ENCODE measurements at places on chromosomes 2 and 18.
A peak's percentile ranks its signal among the peaks of the same experiment; 100 is the strongest.

- DNase-seq = no peak
Observed at GRCh38 chr2:67057901-67058703, 339.0 kb upstream of the ETAA1 start.

DNA sequence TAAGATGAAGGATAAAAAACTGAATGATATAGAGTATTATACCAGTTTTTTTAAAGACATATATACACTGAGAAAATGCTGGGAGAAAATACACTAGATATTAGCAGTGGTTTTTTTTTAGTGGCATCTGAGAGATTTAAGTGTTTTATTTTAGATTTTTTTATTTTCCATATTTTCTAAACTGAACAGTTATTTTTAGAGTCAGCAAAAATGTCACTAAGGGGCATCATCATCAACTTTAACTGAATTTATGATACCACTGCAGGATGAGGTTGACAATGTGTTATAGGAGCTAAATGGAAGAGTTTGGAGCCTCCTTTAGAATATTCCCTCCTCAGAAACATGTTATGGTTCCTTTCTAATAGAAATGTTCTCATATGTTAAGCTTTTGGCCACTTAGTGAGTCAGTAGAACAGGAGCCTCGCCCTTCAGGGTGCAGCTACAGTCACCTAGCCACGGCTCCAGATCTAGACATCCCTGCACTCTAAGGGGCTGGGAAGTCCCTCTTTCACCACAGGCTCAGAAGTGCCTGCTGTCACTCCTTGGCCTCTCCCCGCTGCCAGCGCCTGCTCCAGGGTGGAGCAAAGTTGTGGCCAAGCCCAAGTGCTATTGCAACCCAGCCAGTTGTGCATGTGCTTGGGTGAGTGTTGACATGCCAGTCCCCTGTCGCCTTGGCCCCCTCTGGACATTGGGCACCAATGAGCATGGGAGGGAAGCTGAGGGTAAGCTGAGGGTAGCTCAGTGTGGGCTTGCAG is 210.7 kb upstream of the RASGRP3 start:
- DNase-seq = no peak

DNA sequence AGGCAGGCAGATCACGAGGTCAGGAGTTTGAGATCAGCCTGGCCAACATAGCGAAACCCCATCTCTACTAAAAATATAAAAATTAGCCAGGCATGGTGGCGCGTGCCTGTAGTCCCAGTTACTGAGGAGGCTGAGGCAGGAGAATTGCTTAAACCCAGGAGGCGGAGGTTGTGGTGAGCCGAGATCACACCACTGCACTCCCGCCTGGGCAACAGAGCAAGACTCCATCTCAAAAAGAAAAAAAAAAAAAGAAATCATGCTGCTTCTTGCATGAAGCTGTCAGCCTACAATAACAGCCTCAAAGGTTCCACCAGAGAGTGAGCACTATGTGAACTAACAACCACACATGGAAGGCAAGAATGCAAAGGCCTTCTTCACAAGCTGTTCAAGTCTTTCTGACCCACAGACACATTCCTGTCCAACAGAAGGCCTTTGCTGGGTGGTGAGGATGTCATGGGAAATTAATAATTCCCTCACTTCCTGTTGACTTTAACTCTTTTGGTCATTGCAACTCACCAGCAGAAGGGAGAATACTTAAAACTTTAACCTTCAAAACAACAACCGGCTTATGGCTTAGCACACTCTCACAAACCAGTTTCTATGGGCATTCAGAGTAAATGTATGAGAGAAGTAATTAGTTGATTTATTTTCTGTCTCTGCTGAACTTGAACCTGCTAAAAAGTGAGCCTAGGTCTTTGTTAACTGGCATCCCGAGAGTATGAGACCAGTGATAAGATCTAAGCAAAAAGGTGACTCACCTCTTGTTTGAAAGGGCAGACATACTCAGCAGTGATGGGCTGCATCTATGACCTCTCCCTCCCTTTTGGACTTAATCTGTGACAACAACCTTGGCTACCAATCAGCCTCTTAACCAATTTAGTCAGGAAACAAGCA is 11.8 kb downstream of the PLEKHM3 start:
- DNase-seq = peak; percentile 20

- DNase-seq = no peak
Observed at GRCh38 chr2:96888072-96889011, 18.5 kb upstream of the SEMA4C start.

- no peak for DNase-seq
Observed at GRCh38 chr2:240957656-240958365, 40.6 kb upstream of the SNED1 start.

DNA sequence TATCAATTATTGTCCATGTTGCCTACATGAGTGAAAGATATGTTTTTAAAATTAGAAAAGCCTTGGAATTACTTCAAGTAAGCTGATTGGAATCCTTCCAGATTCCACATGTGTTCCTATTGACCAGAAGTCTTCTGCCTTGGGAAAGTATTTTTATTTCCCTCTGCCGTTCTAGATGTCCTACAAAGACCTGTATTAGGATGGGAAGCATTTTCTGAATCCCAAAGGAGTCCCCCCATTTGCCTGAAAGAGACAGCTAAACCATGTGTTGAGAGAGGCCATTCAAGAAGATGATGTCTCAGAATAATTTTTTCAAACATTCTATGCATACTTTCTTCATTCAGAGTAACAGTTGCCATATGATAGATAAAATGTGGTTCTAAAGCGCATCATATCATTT is 19.0 kb upstream of the MYO1B start:
- DNase-seq = no peak

- no peak for DNase-seq
Observed at GRCh38 chr2:175103191-175103590, 64.8 kb downstream of the ATF2 start.

GRCh38 chr2:88489181-88489580 is 36.7 kb upstream of the FOXI3 start:
- no peak for DNase-seq

DNA sequence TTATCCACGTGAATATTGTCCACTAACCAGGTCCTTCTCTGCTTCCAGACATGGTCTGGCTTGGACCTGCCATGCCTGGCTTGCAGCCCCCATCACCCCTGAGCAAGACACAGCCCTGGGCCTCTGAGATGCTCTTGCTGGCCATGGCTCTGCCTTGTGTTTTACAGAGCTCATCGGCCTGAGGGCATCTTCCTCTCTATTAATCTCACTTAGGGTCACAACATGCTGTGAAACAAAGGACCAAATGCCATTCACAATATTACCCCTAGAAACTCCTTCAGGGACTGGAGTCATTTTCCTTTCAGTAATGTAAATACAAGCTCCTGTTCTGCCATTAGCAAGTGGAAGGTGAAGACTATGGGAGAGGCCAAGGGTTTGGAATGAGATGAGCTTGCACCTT is 6.8 kb upstream of the TPO start:
- DNase-seq = no peak

DNA sequence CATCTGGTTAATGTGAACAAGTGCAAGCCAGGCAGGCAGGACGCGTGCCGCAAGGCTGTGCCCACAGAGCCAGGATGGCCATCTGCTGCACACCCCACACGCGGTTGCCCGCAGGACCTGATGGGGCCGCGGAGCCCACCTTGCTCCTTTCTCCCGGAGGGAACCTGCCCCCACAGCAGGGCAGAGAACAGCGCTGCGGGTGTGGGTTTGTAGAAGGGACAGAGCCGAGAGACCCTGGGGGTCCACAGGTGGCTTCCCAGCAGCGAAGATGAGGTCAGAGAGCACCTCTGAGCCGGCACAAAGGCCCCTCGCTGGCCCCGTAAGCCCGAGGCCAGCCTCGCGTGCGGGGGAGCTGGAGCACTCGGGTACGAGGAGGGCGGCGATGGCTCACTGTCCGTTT is 460.8 kb upstream of the SALL3 start:
- no peak for DNase-seq

- DNase-seq = no peak
Observed at GRCh38 chr2:26901326-26902183, 53.6 kb downstream of the DPYSL5 start.

- no peak for DNase-seq
Observed at GRCh38 chr18:35303610-35304009, 13.6 kb upstream of the ZSCAN30 start.

GRCh38 chr18:72762515-72763122 is 105.2 kb downstream of the NETO1 start:
- peak; percentile 54 for DNase-seq

GRCh38 chr2:178990533-178991241 is 59.2 kb downstream of the CCDC141 start:
- no peak for DNase-seq

GRCh38 chr18:7535436-7536205 is 31.5 kb upstream of the PTPRM start:
- DNase-seq = no peak

DNA sequence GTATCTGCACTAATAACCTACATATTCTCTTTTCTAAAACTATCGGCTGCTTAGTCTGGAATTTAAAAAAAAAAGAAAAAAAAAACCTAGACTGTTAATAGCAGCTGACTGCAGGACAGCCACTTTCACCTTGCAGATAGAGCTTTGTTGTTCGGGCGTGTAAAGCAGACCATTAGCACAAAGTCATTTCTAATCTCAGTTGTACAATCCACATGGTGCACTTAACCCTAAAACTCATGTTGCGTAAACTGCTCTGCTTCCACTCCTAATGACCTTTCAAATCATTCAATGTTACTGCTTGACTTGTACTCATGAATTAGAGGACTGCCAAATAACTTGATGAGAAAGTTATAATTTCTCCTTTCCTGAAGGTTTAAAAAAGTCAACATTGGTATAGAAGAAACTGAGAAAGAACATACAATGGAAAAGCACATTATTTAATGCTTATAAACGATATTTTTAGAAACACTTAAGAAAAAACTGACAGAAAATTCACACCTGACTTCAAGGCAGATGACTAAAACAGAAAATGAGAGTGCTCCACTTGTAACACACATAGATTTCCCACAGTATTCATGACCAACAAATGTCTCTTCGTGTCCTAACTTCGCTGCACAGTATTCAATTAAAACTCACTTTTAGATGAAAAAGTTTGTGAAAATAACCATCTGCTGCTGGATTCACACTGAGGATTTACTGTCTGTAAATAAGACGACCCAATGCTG is 2.6 kb downstream of the CDH2 start:
- DNase-seq = no peak

GRCh38 chr18:57426187-57426586 is 9.0 kb upstream of the ONECUT2 start:
- no peak for DNase-seq

GRCh38 chr2:193743089-193743488 is 1548.4 kb upstream of the TMEFF2 start:
- no peak for DNase-seq

DNA sequence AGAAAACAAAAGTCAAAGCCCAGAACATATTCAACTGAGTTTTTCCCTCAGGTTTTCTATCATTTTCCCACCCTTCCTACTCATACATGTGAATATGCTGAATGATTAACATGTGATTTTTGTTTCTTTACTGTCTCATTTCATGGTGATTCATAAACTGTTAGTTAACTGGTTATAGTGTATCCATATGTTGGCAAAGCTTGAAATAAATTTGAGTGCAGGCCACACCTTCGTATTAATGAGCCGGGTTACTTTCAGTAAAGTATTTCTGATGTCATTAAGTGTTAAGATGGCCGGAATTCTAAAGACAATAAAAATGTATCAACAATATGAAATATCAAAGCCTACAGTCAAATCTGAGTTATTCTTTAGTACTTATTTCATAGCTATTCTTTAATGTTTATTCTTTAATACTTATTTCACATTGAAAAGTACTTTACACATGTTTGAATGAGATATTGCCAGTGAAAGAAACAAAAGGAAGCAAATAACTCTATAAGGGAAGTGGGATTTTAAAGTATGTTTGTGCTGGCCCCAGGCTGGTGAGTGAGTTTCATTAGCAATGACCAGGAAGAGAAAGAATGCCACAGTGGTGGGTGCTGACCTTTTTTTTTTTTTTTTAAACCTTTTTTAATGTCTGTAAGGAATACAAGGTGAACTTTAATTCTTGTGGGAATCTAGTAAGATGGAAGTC is 178.6 kb downstream of the NEDD4L start:
- no peak for DNase-seq

DNA sequence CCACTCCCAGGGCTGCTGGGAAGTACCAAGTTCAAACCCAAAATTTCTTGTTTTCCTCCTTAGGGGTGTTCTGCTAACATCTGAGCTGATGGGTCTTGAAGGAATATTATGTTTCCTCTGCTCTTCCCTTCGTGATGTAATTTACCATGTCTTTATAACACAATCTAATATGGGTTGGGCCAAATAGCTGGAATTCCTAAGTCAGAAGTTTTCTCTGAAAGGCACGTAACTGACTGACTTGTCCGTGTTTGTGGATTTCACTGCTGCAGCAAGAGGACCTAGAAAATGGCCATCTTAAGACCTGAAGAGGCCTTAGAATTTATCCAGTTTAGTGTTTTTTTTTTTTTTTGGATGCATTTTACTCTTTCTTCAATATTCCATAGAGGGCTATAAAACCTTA is 256.7 kb downstream of the DCDC2C start:
- no peak for DNase-seq

- DNase-seq = no peak
Observed at GRCh38 chr2:186595219-186595618, 5.4 kb downstream of the ITGAV start.

- no peak for DNase-seq
Observed at GRCh38 chr18:35619941-35620340, 38.4 kb downstream of the GALNT1 start.

DNA sequence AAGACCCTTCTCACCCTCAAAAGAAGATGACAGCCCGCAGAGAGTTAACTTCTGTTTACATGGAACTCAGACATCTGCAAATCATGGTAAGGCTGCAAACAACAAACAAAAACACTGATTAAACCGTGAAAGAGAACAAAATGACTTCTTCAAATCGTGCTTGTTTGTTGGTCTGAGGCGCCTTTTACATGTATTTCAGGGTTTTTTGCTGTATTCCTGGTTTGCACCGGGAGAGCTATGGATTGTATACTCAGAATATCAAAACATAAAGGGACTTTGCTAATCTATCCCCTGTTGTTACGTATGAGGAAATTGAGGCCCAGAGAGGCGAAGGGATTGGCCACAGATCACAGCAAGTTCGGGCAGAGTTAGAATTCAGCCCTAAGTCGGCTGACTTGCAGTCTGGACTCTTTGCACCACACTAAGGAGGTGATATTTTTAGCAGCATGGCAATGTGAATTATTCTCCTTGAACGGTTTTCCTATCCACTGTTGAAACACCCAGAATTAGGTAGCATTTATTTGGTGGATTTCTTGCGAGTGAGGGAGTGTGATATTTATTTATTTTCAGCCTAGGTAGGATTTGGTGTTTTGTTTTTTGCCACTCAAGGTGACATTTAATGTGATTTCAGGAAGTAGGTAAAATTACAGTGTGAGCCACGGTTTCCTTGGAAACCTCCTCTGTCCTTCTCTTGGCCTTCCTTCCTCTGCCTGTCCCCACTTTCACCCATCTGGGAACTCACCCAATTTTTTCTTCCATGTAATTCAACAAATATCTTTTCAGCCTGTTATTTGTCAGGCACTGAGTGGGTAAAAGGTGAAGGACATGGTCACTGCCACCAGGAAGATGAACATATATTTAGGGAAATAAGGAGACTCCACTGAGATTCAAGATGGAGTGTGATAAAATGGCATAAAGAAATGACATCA is 980 bp upstream of the PDE6D start:
- DNase-seq = no peak

GRCh38 chr2:31221544-31221943 is 4.2 kb upstream of the CAPN14 start:
- DNase-seq = no peak

All from glomerular endothelial cell (primary cell).